ENCODE measurements at places on chromosomes 2 and 18.
A peak's percentile ranks its signal among the peaks of the same experiment; 100 is the strongest.

GRCh38 chr2:156918410-156918809 lies 339.1 kb upstream of the GALNT5 start:
- DNase-seq = no peak

DNA sequence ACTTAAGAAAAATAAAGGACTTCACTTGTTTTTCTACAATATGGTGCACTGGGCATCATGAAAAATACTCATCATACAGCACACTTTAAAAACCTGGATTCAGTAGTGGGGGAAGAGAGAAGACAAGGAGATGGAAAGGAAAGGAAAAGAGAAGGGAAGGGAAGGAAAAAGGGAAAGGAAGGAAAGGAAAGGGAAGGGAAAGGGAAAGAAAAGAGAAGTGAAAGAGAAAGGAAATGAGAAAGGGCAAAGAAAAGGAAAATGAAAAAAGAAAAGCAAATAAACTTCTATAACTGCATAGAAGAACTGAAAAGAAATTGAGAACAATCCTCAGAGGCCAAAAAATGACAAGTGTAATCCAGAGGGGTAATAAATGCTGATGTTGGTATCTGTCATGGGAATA lies 388.1 kb upstream of the PKDCC start:
- DNase-seq = no peak

GRCh38 chr2:233915128-233915527 lies 2.0 kb upstream of the TRPM8 start:
- DNase-seq = no peak

DNA sequence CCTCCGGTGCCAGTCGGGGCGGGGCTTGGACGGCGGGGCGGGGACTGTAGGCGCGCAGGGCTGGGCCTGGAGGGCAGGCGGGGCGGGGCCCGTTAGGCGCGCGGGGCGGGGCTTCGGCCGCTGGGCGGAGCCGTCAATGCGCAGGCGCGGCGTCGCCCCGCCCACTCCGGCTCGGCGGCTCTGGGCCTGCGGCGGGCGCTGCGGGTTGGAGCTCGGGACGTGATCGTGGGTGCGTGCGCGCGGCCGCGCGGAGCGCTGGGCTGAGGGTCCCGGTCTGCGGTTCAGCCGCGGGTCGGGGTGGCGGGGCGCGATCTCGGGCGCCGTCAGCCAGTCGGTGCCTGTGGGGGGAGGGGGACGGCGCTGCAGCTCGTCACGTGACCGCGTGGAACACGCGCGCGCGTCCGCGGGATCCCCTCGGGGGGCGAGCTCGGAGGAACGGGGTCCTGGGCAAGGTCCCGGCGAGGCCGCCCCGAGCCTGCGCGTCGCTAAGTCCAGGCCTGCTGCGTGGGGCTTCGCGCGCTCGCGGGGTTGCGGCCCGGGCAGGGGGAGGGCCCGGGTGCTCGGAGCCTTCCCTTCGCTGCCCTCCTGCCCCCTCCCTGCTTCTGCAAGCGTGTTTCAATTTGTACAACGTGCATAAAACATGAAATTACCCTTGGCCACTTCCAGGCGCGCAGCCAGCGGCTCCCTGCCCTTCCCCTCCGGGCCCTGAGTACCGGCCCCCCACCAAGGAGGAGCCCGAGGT lies at the start of gene D2HGDH:
D2HGDH (plus strand) TSS at position 164 of the 742 bp plus-strand sequence. CDS start 595 bp downstream, outside the sequence.
- DNase-seq = peak; percentile 99

DNA sequence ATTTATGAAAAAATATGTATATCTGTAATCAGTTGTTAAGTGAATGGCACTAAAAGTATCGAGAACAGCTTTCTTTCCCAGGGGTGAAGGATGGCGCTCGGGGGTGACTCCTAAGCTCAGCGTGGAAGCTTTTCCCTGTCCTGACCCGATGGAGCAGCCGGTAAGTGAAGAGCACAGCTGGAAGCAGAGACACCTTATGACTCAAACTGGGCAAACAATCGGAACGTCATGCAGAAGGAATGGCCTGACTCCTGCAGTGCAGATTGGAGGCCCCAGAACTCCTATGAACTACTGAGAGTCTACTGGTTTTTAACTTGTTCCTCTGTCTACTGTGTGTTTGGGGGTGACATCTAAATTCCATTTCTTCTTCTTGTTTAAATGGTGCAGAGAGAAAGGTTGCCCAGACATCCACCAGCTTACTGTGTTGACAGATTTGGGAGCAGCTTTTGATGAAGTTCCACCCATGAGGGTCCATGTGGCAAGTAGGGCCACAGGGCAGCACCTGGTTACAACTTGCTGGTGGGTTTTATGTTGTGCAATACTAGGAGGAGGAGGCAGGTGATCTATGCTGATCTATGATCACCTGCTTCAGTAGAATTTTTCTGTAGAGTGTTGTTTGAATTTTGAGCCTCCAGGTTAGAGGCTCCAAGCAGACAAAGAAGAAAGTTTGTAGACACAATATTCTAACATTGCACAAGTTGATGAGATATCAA lies 52.8 kb upstream of the TMEM182 start:
- DNase-seq = no peak

- no peak for DNase-seq
Observed at GRCh38 chr2:105800036-105800713, 55.5 kb downstream of the NCK2 start.

GRCh38 chr2:64972426-64972825 lies 16.8 kb upstream of the SLC1A4 start:
- no peak for DNase-seq

Measured in activated naive CD8-positive, alpha-beta T cell treated with anti-CD3 and anti-CD28 coated beads, Interleukin-2, amount 10 ng/mL, durations not matched to agents 7 days and 5 days (primary cell).